Right cardiac atrium (tissue), 5 donors: ENCODE measurements at places on chromosomes 12 and 14. TPM values are rescaled to one million over a fixed set of nuclear protein-coding genes. Genes with fewer than 3 reads are reported as not detected.

The GABARAPL1 gene
- polyA plus RNA-seq = 208 TPM

The FLRT2 gene
- 2.2 TPM for polyA plus RNA-seq

The SSTR1 gene
- 0.48 TPM for polyA plus RNA-seq

The CLEC1B gene
- polyA plus RNA-seq = not detected

The FSCB gene
- polyA plus RNA-seq = not detected

The TAS2R43 gene
- polyA plus RNA-seq = not detected

The ADGRD1 gene
- polyA plus RNA-seq = 50.0 TPM

The SLC10A1 gene
- not detected for polyA plus RNA-seq

The COQ5 gene
- polyA plus RNA-seq = 40.5 TPM

The STAB2 gene
- polyA plus RNA-seq = 0.23 TPM
